ENCODE measurements at places on chromosomes 3 and 15.

- no peak for DNase-seq
These were observed 271.5 kb downstream of the XXYLT1 start for GRCh38 chr3:194999491-194999890.

DNA sequence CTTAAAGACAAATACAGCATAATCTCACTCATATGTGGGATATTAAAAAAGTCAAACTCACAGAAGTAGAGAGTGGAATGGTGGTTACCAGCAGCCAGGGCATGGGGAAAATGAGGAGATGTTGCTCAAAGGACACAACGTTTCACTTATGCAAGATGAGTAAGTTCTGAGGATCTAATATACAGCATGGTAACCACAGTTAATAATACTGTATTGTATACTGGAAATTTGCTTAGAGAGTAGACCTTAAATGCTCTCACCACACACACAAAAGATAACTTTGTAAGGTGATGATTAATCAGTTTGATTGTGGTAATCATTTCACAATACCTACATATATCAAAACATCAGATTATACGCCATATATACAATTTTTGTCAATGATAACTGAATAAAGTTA lies 60.0 kb downstream of the MYH15 start:
- DNase-seq = no peak

DNA sequence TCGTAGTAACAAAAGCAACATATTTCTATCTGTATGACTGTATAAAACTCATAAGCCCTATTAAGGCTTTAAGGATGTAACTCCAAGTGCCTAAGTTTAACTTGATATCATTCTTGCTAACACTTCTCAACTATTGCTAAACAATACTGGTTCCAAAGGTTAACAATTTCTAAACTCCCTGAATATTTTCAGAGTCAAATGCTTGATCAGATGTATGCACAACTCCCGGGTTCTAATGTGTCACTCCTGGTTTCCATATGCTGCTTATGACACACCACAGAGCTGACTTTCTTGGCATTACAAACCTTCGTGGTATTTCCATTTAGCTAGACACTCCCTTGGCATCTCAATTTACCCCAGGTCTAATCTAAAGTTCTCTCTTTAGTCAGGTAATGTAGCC lies 26.3 kb downstream of the DZIP1L start:
- DNase-seq = no peak

DNA sequence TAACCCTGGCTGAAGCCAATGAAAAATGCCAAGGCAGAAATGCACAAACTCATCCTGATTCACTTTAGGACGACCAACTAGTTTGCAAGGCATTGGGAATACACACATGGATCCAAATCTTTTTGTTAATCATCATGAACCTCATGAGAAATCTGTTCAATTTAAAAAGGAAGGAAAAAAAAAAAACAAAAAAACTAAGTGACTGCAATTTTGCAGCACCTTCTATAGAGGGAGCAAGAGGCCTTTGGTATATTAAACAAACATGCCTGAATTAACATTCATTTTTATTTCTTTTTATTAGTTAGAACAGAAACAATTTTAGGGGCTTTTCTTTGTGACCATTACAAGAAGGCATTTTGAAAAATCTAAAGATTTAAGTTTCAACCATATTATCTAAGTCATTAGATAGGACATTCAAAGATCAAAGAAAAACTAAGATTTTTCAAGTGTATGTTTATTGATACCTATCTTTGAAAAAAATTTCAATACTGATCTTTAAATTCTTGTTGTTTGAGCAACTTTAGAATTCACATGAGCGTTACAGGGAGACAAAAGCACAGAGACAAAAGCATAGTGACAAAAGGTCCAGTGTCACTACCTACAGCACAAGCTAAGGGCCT lies 182.4 kb downstream of the CBLB start:
- DNase-seq = peak; percentile 54

DNA sequence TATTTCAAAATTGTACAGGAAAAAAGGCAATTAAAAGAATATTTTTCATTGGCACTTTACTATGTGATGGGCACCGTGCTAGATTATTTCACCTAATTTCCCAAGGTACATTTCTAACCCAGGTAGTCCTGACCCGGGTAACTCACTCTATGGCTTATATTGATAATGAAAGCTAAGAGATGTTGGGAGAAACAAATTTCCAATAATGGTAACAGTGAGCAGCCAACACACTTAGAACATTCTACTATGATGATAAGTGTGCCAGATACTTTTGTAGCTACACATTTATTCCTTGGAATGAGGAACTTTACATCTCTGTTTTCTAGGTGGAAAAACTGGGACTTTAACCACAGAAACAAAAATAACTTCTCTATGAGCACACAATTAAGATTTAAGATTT lies 7.5 kb downstream of the CCNL1 start:
- no peak for DNase-seq

DNA sequence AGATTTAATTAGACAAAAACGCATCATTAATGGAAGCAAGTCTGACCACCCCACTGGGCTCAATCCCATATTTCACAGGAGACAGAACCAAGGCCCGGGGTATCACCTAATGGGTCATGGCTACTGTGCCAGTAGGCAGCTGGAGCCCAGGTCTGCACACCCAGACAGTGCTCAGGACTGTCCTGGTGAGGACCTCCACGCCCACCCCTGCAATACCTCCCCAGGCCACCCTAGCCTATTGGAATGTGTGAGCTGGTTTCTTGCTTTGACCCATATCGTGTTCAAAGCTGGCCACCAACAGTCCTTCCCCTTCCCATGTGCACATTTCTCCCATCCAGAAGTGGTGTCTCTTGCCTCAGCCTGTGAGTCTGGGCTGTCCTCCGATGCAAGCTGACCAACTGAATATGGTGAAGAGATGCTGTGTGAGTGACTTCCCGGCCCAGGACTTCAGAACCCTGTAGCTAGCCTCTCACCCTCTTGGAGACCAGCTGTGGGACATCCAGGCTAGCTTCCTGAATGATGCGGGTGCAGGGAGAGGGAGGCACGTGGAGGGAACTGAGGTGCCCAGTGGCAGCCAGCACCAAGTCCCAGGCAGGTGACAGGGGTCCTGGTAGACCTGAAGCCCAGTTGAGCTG lies 19.1 kb downstream of the SLC6A20 start:
- no peak for DNase-seq

- DNase-seq = no peak
These were observed 118.7 kb downstream of the RPL22L1 start for GRCh38 chr3:170751083-170751898.

DNA sequence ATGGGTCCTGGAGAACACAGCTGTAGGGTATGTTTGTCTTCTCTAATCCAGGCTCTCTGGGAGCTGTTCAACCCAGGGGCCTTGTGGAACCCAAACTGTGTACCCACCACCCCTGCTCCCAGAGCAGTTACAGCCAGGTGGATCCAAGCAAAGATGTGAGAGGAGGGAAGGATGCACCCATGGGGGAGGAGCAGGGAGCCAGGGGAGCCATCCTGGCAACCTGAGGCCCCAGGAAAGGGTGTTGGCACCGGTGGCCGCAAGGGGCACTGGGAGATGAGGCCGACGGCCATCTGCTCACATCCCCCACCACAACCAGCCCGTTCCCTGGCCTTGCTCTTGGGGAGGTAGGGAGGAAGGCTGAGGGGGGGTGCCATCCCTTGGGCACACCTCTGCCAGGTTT lies 43.2 kb downstream of the CMTM6 start:
- DNase-seq = no peak

- no peak for DNase-seq
These were observed 87.5 kb downstream of the MINAR1 start for GRCh38 chr15:79519628-79520027.

GRCh38 chr3:183486472-183486871 lies 58.1 kb upstream of the MCF2L2 start:
- DNase-seq = no peak

- DNase-seq = no peak
These were observed 35.5 kb downstream of the CYFIP1 start for GRCh38 chr15:22944651-22945050.

DNA sequence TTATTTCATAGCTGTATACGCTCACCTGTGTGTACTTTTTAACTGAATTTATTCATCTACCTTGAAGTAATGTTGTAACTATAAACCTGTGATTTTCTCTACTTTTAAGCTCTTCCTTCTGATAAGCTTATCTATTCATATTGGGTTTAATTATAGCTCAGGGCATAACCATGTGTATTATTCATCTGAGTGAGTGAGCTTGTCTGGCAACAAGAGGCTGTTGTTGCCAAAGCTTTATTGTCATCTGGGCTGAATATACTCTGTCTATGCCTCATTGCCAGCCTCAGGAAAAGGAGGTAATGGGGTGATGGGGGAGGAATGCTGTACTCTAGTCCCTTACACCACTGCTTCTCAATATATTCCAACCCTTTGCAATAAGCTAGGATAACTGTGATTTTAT lies 292.4 kb downstream of the UBE2E2 start:
- no peak for DNase-seq

GRCh38 chr3:2958551-2958950 lies 151.6 kb downstream of the IL5RA start:
- DNase-seq = peak; percentile 11

DNA sequence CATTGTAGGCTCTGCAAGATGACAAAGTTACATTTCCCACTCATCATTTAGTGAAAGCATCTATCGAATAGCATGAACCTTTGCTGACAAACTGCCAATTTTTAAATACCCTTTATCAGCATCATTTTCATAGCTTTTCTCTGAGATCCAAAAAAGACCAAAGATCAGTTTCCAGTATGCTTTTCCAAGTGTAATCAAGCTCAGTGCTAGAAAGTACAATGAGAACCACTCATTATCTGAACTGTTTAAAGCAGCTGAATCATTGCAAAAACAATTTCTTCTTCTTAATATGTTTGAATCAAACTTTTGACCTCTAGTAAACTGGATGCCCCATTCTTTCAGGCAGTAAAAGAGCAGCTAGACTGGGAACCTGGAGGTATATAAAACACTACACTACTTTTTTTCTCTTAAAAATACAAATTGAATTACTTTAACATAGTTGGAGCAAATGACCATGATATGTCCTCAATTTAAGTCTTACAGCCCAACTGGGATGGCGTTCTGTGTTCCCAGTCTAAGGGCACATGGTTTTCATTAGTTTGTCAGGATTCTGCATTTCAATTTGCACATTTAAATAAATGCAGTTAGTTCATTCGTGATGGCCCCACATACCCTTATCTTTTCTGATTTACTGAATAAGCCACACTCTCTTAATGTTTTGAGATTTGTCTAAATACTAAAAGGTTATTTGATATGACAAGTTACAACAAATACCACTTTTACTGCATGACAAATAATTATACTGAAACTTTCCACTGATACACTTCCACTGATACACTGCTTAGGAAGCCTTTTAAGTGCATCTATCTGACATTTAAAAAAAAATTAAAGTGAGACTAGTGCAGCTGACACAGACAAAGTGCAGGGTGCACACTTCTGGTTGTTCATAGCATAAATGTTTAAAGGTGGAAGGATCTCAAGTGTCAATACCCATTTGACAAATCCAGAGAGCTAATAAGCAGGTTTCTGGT lies 146.0 kb upstream of the FRMD4B start:
- DNase-seq = no peak

DNA sequence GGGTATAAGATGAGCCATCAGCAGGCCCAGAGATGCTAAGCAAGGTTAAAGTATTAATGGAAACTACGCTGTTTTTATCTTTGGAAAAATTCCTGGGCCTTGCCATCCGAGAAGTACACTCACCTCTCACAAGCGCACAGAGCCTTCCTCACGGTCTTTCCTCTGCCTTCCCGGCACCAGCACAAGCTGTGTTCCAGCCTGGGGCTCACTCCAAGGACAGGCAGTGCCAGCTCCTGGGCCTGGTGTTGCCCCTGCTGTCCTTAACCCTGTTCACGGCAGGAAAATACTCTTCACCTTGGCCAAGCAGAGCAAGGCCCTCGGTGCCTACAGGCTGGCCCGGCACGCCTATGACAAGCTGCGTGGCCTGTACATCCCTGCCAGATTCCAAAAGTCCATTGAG lies 14.3 kb upstream of the RHO start:
- no peak for DNase-seq

DNA sequence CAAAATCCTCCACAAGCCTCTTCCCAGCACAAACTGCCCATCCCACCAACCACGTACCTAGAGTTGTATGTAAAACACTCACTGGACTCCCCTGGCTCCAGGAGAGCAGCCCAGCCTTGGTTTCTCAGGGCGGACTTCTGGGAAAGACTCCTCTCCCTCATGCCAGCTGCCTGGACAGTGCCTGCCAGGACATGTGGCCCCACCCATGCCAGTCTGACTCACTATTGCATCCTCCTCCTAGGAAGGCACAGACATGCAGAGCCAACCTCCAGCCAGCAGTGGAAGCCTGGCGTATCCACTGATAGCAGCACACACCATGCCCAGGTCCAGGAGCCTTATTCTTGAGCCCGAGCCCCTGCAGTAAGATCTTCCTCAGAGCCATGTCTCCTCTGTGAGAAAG lies 8.6 kb downstream of the PKM start:
- DNase-seq = no peak

- peak; percentile 44 for DNase-seq
These were observed 25.6 kb upstream of the NLGN1 start for GRCh38 chr3:173371848-173372487.

GRCh38 chr15:78280319-78281072 lies 16.1 kb downstream of the DNAJA4 start:
- DNase-seq = no peak

DNA sequence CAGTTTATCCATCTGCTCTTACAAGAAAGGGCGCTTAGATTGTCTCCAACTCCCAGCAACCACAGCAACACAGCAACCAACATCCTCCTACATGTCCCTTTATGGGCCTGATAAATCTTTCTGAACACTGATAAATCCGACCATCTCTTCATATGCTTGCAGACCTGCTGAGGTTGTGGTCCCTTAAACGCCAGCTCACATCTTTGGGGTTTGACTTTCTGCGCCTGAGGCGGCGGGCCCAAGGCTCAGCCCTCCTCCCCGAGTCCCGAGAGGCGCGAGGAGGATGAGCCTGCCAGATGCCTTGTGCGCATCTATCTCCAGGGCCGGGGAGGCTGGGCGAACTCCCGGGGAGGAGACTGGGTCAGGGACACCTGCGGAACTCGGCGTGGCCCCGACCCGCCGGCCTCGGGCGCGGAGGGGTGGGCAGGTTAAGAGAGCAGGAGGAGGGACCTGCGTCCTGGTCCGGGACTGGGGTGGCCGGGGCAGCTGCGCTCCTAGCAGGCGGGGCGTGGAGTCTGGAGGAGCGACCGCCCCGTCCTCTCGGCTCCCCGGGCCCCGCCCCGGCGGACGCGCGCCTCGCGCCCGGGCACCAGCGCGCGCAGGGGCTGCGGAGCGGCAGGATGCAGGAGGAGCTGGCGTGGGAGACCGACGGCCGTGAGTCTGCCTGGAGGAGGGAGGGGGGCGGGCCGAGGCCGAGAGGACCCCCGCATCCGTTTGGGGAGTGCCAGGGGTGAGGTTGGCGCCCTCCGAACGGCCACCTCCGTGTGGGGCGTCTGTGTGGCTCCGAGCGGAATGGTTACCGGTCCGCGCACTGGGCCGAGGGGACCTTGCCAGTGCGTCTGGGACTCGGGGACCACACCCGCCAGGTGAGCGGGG lies at the start of gene ANKDD1A:
TSS of gene ANKDD1A (plus strand) at position 592 of the 876 bp plus-strand sequence. CDS start at position 621, 29 bp downstream.
- no peak for DNase-seq

GRCh38 chr3:31671976-31672375 lies 139.3 kb downstream of the STT3B start:
- no peak for DNase-seq

Measured in AML-193 (cell line).